ENCODE measurements at places on chromosomes 1 and 21.

- DNase-seq, result no peak
Observed at GRCh38 chr1:5680600-5680999, 311.6 kb downstream of the NPHP4 start.

DNA sequence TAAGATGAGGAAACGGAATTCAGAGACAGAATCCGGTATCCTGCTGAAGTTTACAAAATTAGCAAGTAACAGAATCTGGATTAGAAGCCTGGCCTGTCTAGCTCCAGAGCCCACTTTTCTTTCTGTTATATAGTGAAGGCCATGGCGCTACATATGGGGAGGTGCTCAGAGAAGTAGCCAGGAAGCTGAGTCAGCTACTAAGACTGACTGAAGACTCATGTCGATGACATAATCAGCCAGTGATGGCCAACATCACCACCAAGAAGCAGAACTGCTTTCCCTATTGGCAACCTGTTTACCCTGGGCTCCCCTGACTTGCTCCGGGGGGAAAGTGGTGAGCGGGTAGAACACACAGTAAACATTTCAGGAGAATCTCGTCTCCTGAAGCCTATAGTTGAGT is 18.8 kb downstream of the LRRC52 start:
- DNase-seq, result no peak

- no peak for DNase-seq
Observed at GRCh38 chr1:117368116-117369108, 1.2 kb downstream of the MAN1A2 start.

- DNase-seq, result no peak
Observed at GRCh38 chr1:109296782-109297181, 10.0 kb downstream of the MYBPHL start.

- no peak for DNase-seq
Observed at GRCh38 chr1:180786624-180787023, 126.1 kb upstream of the KIAA1614 start.

- DNase-seq, result no peak
Observed at GRCh38 chr1:207691841-207692240, 46.9 kb downstream of the CR1L start.
